AG20443 (cell line): ENCODE measurements at places on chromosomes 1 and 21.
A peak's percentile ranks its signal among the peaks of the same experiment; 100 is the strongest.

DNA sequence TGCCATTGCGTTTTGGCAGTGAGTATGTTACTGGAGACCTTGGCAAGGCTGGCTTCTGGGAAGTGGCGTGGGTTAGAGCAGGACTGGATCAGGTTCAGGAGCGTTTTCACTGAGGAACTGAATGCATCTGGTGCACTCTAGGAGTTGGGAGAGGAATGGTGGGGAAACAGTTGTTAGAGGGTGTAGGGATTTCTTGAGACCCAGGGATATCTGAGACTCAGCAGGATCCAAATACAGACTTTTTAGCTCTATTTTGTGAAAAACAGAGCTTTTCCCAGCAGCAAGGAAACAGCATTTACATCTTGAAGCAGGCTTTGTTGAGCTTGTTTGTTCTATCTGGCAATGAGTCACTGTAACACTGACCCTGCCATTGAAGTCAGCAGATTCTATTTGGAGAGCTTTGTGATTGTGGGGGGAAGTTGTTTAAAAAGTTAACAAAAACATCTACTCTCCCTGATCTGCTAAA is 56.9 kb upstream of the NRIP1 start:
- no peak for DNase-seq

DNA sequence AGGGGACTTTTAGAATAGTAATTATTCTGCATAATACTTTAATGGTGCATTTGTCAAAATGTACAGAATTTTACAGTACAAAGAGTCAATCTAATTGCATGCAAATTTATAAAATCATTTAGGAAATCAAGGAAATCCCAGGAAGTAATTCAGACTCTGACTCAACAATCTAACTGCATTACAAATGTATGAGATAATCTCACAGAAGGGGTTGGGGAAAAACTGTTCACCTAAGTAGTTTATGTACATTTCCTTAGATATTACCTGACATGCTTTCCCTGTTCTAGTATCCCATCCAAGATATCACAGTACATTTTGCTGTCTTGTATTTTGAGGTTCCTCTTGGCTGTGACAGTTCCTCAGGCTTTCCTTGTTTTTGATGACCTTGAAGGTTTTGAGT is 4.7 kb downstream of the CRB1 start:
- no peak for DNase-seq

DNA sequence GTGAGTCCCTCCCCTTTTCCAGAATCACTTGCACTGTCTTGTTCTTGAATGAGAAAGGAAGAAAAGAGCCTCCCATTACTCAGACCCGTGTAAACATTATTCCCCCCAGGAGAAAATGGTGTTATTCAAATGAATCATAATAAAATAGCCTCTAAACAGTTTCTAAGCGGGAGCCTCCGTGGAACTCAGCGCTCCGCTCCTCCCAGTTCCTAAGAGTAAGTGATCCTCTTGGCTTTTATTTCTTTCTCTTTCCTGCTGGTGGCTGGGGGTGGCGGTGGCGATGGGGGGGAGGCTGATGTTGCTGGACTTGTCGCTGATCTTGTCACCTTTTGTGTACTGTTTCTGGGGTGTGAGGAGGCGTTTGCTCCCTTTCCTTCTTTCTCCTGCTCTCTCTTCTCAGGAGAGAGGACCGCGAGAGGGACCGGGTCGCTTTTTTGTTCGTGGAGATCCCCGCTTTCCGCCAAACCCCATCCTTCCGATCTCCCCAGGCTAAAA is 781 bp downstream of the PROX1 start:
- peak; percentile 32 for DNase-seq

- DNase-seq, result no peak
Measured at GRCh38 chr1:22651941-22652856, 837 bp upstream of the C1QB start.

- DNase-seq, result no peak
Measured at GRCh38 chr21:45048968-45049367, 25.4 kb upstream of the ADARB1 start.

DNA sequence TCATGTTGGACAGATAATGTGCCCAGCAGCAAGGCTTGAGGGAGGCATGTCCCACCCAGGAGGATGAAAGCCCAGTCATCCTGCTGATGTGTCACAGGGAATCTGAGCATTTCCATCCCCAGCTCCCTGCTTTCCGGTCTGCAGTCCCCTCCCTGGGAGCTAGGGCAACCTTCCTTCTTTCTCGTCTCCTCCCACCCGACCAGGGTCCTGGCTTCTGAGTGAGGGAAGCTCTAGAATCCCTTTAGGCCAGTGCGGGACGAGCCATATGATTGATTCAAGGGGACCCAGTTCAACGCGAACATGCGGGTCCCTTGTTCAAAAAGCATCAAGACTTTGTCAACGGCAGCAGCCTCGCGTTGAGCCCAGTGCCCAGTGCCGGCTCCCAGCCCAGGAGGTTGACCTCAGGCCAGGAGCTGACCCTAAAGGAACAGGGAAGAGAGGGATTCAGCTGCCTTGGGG is 96.7 kb upstream of the TMPRSS2 start:
- DNase-seq, result no peak
